D341Med (cell line): ENCODE measurements at places on chromosomes 12 and 14.

GRCh38 chr12:124739953-124740561, 123.6 kb downstream of the SCARB1 start:
- no peak for DNase-seq

DNA sequence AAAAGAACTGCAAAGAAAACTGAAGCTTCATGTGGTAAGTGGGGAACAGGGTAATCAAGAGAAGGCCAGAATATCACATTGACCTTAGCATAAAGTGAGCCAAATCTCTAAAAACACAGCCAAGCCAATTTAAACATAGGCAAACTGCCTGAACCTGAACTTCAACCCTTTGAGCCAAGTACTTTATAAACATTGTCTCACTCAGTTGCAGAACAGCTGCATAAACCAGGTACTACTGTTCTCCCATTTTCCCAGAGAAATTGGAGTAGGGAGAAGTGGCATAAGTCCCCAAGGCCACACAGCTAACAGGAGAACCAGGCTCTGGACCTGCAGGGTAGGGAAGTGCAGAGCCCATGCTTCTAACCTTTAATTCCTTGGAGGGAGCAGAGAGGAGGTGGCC, 30.4 kb upstream of the FKBP4 start:
- no peak for DNase-seq

GRCh38 chr14:80390906-80391305, 179.6 kb upstream of the DIO2 start:
- no peak for DNase-seq

DNA sequence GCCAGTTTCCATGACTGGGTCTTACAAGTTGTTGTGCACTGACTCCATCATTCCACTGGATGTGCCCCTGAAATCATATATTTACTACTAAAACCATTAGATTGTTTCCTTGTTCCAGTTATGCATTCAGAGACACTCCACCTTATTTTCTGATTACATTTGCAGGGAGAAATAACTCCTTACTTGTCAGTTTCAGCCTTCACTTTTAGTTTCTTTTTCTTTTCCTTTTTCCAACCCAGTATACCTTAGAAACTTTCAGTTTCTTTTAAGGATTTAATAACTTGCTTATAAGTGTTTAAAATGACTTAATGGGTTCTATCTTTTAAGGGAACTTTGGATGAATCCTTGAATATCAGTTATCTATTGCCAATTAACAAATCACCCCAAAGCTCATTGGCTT, 39.9 kb downstream of the MRPL42 start:
- DNase-seq: no peak

- no peak for DNase-seq
Measured at GRCh38 chr12:94248582-94248981, 100.2 kb downstream of the PLXNC1 start.

- DNase-seq: no peak
Measured at GRCh38 chr12:119671070-119671469, 3.1 kb downstream of the PRKAB1 start.

DNA sequence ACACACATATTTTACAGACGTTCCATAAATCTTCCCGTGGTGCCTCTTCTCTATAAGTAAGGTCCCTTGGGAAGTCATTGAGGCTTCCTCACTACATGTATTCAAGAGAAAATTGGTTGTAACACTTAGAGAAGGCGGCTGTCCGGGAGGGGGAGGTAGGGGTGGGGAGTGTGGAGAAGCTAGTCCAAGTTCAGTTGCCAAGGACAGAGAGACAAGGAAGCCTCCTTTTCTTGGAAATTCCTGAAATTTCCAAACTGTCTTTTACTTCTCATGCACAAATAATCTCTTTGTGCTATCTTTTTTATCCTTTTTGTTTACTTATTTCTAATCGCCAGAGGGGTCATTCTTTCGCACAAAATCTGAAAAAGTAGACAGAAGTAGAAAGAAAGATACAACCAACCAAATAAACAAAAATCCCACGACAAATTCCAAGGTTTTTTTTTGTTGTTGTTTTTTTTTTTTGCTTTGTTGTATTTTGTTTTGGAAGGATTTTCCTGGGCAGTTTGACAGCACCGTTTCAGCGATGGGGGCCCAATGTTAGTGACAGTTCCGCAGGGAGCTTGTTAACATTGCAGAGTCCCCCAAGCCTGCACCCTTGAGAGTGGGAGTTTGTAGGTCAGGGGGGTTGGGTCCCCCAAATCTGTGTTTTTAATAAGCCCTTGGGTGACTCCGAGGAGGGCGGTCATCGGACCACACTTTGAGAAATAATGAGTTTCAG, 45.2 kb downstream of the MAP1LC3B2 start:
- DNase-seq: no peak

- no peak for DNase-seq
Measured at GRCh38 chr12:82012176-82012575, 253.0 kb upstream of the PPFIA2 start.

- DNase-seq: no peak
Measured at GRCh38 chr12:55250944-55251343, 6.5 kb downstream of the OR6C74 start.

DNA sequence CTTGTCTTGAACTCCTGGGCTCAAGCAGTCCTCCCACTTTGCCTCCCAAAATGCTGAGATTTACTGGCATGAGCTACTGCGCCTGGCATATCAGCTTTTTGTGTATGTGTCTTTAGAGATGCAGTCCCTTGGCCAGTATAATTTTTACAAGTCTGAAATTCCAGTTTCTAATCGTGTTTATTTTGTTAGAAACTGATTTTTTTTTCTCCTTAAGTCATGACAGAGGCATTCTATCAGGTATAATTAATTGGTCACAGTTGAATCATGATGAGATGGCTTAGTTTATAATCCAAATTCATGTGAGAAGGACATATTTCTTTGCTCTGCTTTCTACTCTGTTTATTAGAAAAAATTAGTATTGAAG, 98.9 kb downstream of the PCNX1 start:
- no peak for DNase-seq

GRCh38 chr14:96385385-96385784, 6.5 kb upstream of the AK7 start:
- no peak for DNase-seq

DNA sequence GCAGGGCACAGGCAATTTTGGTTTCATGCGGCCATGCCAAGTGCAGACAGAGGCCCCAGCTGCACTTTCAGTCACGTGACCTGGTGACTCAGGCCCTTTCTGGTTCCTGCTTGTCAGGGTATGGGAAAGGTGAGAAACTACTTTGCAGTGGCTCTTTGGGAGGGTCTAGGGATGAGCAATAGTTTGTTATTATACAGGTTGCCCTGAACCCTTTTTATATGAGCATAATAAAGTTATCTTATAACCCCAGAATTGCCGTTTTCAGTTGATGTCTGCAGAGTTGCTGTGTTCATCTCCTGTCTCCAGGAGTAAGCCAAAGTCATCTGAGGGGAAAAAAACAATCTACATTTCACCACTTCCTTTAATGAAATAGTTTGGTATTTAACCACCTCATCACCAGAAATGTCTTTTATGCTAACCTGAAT, 30.9 kb upstream of the EMP1 start:
- no peak for DNase-seq

DNA sequence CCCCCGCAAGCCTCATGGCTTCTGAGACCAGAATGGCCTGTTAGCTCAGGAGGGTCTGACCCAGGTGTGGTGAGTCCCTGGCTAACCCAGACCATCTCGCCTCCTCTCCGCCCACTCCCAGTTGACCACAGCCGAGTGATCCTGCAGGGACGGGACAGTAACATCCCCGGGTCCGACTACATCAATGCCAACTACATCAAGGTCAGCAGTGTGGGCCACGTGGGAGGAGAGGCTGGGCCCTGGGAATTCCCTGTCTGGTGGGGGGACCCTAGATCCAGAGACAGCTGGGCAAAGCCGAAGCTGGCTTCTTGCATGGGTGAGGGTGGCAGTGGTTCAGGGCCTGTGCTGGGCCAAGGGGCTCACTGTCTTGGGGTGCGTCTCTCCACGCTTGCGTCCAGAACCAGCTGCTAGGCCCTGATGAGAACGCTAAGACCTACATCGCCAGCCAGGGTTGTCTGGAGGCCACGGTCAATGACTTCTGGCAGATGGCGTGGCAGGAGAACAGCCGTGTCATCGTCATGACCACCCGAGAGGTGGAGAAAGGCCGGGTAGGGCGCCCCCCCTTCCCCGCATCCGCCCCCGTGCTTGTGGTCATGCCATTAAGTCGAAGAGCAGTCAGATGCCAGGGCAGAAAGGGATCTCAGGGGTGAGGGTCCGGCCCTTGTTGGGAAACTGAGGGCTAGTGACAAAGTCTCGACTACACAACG, 5.0 kb downstream of the PTPN6 start:
- DNase-seq: no peak

- DNase-seq: no peak
Measured at GRCh38 chr14:56378046-56378445, 201.6 kb upstream of the TMEM260 start.

- DNase-seq: no peak
Measured at GRCh38 chr14:56787530-56787929, 22.7 kb downstream of the OTX2 start.

- DNase-seq: no peak
Measured at GRCh38 chr12:104488374-104488773, 31.6 kb downstream of the CHST11 start.

- no peak for DNase-seq
Measured at GRCh38 chr12:45409966-45410365, 194.1 kb downstream of the ANO6 start.

- DNase-seq: no peak
Measured at GRCh38 chr12:11015775-11016430, 6.5 kb downstream of the TAS2R19 start.

DNA sequence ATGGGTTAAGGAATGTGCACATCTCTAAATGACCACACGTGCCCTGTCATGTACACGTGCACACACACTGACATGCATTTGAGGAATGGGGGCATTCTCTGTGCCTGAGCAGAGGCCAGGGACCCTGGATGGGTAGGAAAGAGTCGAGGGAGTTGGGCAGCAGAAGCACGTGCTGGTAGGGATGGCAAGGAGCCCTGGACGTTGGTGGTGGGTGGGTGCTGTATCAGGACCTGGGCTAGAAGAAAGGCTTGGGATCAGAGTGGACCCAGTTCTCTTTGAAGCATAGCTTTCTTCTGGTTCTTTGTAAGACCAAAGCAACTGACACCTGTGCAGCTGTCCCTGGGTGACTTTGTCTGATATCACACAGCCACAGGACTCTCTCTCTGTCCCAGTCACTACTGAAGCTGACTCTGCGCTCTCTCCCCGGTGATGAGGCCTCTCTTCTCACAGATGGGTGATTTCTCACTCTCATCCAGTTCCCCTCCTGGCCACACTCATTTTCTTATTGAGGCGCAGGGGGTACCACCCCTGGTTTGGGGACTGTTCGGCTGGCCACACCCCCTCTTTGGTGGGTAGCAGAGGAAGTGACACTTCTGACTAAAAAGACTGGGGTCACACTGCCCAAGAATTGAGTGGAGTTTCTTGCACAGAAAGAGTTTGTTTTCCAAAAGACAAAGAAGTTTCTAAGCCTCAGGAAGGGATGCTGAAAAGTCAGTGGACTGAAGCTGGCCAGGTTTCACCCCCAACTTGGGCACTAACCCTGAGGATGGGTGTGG, 171.7 kb upstream of the RTL1 start:
- DNase-seq: peak; percentile 18

- no peak for DNase-seq
Measured at GRCh38 chr12:116262741-116263140, 14.8 kb downstream of the MED13L start.

DNA sequence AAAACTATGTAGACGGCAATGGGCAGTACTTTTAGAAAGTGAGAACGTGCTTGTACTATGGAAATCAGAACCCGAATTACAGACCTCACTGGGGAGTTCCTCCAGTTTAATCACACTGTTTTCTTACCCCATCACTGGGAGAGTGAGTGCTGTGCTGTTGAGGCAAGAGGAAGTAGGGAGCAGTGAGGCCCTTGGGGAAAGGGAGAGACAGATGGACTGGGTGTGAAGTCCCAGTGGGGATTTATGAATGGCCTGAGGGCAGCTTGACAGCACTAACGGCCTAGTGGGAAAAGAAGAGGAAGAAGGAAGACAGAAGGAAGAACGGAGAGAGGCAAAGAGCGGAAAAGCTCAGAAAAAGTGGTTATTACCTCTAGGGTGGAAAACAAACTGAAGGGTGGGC, 5.7 kb downstream of the MCRS1 start:
- peak; percentile 71 for DNase-seq
